ELR (cell line): ENCODE measurements at places on chromosomes 1 and 21.

GRCh38 chr1:13674377-13674776, 25.6 kb upstream of the PRDM2 start:
- no peak for DNase-seq

- no peak for DNase-seq
Measured at GRCh38 chr21:27885296-27885711, 918.4 kb upstream of the ADAMTS5 start.

GRCh38 chr21:44503901-44504399, 36.0 kb downstream of the KRTAP10-1 start:
- no peak for DNase-seq

GRCh38 chr1:99306644-99307043, 42.4 kb downstream of the PLPPR4 start:
- DNase-seq: no peak

GRCh38 chr1:20717452-20718342, at the start of gene KIF17:
TSS of gene KIF17 (minus strand) at chr1:20718007. CDS start at chr1:20717706, 301 bp downstream.
- peak; percentile 74 for DNase-seq

DNA sequence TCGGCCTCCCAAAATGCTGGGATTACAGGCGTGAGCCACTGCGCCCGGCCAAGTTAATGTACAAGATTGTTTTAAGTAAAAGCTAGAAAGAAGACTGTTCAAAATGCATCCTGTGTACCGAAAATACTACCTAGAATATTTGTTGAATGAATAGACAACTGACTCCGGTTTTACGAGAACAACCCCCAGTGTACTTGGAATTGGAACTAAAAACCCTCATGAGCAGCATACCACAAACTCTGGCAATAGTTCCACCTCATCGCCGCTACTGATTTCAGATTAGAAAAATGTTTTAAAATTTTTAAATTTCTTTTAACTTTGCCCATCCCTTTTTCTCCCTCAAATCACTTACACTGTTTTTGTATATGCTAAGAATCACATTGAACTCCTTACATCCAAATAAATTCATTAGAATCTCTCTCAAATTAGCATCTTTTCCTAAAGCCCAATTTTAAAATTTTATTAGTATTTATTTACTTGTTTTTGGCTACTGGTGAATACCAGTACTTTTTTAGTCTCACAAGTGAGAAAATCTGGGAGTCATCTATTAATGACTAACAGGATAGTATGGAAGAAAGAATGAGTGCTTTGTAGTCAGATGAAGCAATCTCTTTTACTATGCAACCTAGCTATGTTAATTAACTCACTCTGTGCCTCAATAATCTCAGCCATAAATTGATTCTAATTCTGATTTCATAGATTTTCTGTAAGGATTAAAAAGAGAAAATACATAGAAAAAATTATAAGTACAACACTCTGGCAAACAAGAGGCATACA, 95.1 kb downstream of the GPATCH2 start:
- peak; percentile 29 for DNase-seq

- peak; percentile 55 for DNase-seq
Measured at GRCh38 chr21:38170283-38170682, 86.5 kb upstream of the KCNJ15 start.

DNA sequence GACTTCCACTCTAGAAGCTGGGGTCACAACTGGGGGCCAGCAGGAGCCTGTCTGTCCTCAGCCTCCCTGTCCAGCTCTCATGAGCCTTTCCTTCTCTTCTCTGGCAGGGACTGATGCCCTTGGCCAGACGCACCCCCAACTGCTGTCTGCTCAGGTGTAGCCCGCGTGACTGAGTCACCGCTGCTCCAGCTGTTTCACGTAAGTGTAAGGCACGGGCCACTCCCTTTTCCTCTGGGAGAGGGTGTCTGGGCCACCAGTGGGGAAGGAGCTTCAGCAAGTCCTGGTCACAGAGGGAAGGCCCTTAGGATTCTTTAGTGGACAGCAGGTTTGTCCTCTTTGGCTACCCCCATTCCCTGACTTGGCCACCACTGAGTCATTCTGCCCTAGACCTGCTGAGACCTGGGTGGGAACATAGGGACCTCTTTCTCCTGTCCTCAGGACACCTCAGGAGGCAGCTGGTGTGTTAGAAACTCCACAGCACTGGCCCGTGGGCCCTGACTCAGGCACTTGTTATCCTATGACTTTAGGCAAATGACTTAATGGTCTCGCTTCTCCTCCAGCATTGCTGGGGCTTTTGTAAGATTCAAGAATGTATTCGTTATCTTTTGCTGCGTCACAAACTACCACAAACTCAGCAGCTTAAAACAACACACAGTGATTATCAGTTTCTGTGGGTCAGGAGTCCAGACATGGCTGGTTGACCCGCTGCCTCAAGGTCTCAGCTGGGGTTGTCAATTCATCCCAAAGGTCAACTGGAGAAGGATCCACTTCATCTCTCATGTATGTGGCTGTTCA, 64.8 kb downstream of the FAM163A start:
- DNase-seq: peak; percentile 86

DNA sequence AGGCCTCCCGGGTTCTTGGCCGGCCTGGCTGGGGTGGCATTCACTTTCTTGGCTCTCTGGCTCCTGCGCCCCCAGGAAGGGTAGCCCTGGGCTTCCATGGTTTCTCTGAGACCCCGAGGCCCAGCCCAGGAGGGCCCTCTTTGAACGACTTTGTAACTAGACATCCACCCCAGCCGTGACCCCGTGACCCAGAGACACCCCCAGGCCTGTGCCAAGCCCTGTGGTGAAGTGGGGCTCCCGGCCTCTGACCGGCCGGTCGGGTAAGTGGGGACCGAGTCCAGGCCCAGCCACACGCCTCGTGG, 64.0 kb downstream of the COL18A1 start:
- DNase-seq: no peak

DNA sequence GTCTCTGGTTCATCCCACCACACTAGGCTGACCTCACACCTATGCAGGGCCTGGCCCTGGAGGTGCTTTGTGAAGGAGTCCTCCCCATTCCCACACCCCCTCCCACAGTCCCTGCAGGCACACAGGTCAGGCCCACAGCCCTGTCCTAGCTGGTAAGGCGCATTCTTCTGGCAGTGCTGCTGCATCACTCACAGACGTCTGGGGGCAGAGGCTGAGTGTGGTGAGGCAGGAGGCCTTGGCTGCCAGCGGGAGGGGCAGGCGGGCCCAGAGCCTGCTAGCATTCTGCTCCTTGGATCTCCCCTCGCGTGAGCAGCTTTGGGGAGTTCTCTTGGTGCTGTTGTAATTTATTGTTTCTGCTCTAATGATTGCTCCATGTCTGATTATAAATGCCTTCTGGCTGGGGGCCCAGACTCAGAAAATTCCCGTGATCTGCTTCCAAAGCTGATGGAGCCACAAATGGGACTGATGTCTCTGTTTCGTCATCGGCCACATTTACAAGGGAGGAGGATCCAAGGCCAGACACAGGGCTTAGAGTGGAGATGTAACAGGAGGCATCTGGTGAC, 62.9 kb downstream of the TRABD2B start:
- no peak for DNase-seq

DNA sequence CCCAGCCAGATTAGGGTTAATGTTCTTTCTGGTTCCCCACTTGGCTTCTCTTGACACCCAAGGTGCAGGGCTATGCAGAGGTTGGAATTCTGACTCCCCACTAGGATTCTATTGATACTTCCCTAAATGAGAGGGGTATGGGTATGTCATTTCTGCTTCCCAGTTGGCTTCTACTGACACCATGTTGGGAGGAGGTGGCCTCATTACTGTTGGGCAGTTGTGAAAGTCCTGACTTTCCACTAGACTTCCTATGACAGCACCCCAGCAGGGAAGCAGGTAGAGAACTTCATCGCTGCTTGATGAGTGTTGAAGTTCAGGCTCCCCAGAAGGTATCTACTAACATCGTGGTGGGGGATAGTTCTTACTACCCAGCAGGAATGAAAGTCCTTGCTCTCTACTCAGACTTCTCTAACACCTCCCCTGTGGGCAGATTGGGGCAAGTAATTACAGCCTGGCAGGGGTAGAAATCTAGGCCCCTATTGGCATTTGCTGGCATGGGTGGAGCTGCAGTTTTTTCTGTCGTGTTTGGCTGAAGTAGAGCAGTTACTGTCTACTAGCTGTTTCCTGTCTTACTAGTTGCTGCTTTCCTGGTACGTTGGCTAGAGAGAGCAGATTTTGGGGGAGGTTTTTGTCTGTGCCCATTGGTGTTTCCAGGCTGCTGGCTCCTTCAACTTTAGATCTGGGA, 41.5 kb downstream of the ZYG11B start:
- no peak for DNase-seq

DNA sequence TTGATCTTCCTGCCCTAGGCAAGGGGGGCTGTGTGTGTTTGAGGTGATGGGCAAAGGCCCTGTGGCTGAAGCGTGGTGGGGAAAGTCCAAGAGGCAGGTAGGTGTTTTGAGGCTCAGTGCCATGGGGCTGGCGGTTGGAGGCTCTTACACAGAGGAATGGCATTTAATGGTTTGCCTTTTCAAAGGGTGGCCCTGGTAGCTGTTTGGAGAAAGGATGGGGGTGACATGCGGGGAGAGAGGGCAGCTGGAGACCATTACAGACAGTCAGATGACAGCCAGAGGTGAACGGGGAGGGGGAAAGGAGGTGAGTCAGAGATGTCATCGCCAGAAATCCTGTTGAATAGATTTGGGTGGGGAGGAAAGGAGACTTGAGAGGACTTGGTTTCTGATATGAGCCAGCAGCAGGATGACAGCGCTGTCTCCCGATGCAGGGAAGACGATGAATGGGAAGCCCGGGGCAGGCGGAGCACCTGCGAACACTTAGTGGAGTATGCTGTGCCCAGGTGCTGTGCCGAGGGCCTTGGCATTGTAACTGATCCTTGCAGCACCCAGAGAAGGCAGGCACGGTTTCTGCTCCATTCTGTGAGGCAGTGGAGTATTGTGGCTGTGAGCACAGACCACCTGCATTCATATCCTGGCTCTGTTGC, 56.3 kb downstream of the MAN1C1 start:
- DNase-seq: no peak

- no peak for DNase-seq
Measured at GRCh38 chr21:21034036-21034435, 35.8 kb downstream of the NCAM2 start.

DNA sequence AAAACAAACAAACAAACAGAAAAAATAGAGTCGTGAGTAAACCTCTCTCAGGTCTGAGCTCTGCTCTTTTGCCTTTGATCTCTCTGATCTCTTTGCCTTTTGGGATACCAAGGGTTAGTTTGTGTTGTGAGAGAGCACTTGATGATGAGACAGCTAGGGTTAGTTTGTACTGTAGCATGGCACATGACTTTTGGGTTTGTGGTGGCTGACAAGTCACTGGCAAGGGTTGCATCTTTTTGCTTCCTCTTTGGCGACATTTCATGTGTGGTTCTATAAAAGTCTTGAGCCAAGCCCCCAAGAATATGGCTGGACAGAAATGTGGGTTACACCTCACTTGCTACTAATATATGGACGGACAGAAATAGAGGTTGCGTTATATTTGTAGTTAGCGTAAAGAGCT, 60.5 kb downstream of the TESK2 start:
- no peak for DNase-seq

DNA sequence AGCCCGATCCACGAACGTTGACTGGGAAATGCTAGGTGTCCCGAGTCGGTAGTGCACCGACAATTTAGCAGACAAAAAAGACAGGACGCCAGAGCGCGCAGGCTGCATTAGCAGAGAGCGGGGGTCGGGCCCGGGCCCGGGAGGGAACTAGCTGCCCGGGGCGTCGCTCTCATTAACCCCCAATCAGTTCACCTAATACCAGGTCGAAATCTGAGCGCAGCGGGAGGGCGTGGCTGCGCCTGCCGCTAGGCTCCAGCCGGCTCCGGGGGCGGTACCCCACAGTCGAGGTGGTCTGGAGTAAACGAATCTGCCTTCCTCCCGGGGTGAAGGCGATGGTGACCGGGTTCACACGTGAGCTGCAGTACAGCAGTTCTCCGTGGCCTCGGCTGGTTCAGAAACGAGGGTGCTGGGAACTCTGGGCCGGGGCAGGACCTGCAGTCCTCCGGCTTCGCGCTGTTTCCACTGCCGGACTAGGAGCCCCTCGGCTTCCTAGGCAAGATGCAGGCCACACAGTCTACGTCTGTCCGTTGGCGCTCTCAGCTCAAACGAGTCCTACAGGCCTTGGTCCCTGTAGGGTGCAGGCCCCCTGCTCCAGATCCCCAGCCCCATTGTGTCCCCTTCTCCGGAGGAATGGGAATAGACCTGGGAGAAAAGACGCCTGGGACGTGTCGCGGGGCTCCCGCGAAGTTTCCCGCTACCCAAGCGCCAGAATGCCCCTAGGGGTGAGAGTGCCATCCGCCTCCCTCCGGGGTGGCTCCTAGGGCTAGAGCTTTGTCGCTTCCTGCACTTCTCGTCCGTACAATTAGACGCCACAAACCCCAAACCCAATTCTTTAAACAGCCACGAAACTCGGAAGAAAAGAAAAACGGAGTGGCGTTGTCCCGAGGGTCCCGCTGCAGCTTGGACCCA, 2.0 kb downstream of the GFI1 start:
- peak; percentile 37 for DNase-seq

DNA sequence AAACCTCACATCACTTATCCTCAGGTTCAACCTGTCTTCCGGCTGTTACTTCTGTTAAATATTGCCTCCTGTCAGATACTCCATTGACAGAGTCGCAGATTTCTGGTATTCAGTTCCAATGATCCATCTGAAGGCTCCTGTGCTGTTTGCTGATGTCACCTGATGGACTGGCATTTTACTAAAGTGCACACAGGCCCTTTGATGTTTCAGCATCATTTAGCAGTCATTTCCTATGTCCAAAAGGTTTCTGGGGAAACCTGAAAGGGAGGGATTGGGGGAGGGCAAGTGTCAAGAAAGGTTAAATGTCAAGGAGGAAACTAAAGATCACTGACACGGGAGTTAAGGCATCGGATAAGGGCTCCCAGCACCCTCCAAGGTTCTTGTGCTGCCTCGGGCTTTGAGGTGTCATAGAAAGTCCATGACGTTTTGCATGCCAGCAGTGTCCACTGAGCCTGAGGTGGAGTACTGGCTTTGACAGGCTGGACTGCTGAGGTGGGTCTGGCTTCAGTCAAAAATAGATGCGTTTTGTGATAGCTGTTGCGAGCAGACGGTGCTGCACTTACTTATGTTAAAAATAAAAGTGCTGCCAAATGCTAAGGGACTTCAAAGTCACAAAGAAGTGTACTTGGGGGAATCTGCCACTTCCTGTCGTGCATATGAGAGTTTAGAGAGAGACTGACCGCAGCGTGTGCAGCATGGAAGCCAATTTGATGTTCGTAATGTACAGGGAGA, 30.8 kb downstream of the XCL2 start:
- no peak for DNase-seq

DNA sequence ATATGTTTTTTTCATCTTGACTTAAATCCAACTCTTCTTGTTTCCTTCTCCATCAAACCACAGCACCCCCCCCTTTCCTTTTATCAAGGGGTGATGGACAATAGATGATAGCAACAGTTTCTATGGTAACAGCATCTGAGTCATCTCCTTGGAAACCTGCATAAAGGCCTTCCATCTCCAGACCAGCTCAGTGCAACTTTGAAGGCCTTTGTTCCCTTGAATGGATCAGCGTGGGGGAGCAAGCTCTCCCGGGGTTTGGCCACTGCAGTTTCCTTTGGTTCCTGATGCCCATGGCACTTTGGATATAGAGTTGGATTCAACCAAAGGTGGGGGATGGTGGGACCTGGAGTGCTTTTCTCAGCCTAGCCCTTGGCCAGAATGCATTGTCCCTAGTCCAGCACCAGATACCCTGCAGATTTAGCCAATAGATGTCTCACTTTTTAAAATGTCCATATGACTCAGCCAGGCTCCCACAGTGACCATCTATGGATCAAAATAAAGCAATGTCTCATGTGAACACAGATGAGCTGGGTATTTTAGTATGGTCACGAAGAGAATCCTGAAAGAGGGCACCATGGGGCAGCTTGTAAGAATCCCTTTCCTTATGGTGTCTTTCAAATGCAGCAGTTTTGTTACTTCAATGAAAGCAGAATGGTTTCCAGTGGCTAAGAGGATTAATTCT, 127.7 kb downstream of the SPATA46 start:
- peak; percentile 32 for DNase-seq

- DNase-seq: no peak
Measured at GRCh38 chr1:25193229-25193628, 39.1 kb downstream of the SYF2 start.
